ENCODE measurements at places on chromosomes 3 and 15. TPM values are rescaled to one million over a fixed set of nuclear protein-coding genes. Genes with fewer than 3 reads are reported as not detected.

DET1 gene
- polyA plus RNA-seq: 16.0 TPM

TRIM42 gene
- polyA plus RNA-seq: not detected

PTH1R gene
- polyA plus RNA-seq: 78.3 TPM

KNG1 gene
- 4.1 TPM for polyA plus RNA-seq

SCN11A gene
- polyA plus RNA-seq: 0.97 TPM

ZNF717 gene
- polyA plus RNA-seq: 13.8 TPM

TKT gene
- polyA plus RNA-seq: 208 TPM

P2RY12 gene
- 1.5 TPM for polyA plus RNA-seq

- DNase-seq: no peak
Measured at GRCh38 chr3:160159341-160159740, 65.9 kb upstream of the C3orf80 start.

- no peak for DNase-seq
Measured at GRCh38 chr3:21531909-21532308, 219.1 kb downstream of the ZNF385D start.

GRCh38 chr3:195001261-195001660, 269.7 kb downstream of the XXYLT1 start:
- no peak for DNase-seq

- no peak for DNase-seq
Measured at GRCh38 chr3:56323986-56324420, 144.3 kb downstream of the ERC2 start.

GRCh38 chr3:194003114-194004057, 132.6 kb upstream of the HES1 start:
- peak; percentile 66 for DNase-seq

DNA sequence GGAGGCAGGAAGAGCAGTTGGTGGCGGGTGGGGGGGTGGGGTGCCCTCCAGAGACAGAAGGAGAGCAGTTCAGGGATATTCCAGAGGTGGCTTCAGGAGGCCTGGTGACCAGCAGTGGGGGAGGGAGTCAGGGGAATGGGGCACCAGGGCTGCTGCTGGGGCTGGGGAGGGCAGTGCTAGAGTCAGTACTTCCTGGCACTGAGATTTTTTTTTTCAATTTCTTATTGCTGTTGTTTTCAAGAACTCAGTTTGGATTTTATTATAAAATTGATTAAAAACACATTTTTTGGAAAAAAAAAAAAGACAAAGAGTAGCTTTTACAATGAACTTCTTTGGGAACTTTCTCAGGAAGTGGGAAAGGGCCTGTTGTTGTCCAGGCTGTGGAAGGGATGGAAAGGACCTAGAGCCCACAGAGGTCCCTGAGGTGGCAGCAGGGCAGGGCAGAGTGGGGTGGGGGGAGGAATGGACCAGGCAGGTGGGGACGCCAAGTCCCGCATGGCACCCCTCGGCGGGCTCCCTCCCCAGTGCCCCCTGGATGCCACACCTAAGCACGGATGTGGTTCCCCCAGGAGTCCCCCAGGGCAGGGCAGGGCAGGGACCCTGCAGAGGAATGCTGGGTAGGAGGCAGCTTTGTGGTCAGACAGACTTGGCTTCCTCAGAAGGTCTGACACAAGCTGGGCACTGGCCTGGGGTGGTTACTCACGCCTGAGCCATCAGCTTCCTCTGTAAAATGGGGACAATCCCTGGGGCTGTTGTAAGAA, 8.5 kb upstream of the ANPEP start:
- no peak for DNase-seq
